ENCODE measurements at places on chromosomes 1 and 21. TPM values are rescaled to one million over a fixed set of nuclear protein-coding genes. Genes with fewer than 3 reads are reported as not detected.

DNA sequence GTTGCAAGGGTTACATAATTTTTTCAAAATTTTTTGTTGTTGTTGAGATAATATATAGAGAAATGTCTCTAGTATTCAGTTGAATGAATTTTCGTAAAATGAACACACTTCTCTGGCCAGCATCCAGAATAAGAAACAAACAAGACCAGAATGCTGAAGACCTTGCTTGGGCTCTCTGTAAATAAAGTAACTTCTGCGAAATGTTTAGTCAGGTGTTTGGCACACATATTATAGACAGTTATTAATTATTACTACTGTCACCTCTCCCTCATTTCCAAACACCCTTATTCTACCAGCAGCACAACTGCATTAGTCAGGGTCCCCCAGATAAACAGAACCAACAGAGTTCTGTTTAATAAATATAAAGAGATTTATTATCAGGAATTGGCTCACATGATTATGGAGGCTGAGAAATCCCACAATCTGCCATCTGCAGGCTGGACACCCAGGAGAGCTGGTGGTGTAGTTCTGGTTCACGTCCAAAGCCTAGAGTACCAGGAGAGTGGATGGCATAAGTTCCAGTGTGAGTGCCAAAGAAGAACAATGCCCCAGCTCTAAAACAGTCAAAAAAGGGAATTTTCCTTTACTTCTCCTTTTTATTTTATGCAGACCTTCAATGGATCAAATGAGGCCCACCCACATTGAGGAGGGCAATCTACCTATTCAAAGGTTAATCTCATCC lies 44.1 kb upstream of the KCND3 start:
- H3K27ac ChIP-seq = no peak overlapping the region
- no peaks in the 10 kb centered on the region for H3K27me3 ChIP-seq
- no peaks in the 10 kb centered on the region for H3K4me1 ChIP-seq
- no peak overlapping the region for H3K4me3 ChIP-seq
- DNase-seq = no peak

DNA sequence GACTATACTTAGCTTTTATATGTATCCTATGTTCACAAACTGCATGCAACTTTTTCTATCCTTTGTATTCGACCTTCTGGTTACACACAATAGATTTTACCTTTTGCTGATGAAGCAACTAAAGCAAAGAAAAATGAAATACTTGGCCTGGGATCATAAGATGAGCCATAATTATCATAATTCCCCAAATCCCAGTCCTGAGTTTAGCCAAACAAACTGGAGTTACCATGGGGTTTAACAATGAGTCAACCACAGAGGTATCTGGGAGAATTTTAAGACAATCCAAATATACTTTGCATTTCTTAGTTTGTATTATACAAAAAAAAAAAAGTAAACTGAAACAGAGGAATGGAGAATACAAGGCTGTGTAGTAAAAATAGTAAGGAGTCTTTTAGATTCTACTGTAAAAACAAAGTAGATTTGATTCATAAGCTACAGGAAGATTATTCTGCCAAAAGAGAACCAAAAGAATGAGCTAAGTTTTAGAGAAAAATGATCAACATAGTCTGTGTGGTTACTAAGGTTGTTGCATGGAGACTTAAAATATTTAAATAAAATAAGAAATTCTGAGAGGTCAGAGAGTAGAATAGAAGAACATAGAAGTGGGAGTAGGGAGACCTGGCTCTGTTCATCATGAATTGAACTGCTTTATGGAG lies 60.4 kb upstream of the GORAB start:
- no peaks in the 10 kb centered on the region for H3K27me3 ChIP-seq
- H3K4me3 ChIP-seq = no peak overlapping the region
- H3K36me3 ChIP-seq = no peaks in the 10 kb centered on the region
- DNase-seq = no peak

GRCh38 chr1:41364442-41365319 lies 3.4 kb downstream of the FOXO6 start:
- peaks cover 6% of the 10 kb centered on the region for H3K4me1 ChIP-seq
- H3K27ac ChIP-seq = no peak overlapping the region

DNA sequence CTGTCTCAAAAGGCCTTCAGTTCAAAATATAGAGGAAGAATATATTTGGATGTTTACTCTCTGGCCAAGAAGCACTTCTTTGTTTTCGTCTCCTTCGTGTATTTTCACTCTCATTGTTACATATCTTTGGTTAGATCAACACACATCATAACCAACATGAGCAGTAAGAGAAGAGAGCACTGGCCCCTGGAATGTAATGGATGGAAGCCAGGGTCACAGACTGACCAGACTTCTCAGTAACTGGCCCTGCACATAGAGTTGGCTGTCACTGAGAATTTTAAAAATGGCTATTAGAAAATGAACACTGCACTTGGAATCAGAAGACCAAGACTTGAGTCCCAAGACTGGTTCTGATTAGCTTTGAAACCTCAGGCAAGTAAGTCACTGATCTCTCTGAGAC lies 215.9 kb upstream of the RRP15 start:
- no peak overlapping the region for H3K4me3 ChIP-seq
- DNase-seq = no peak
- no peaks in the 10 kb centered on the region for H3K36me3 ChIP-seq
- H3K4me1 ChIP-seq = no peaks in the 10 kb centered on the region

GRCh38 chr1:23578311-23578996 lies 19.2 kb upstream of the ID3 start:
- DNase-seq = no peak
- no peaks in the 10 kb centered on the region for H3K36me3 ChIP-seq
- H3K27me3 ChIP-seq = no peaks in the 10 kb centered on the region
- H3K4me1 ChIP-seq = peaks cover 49% of the 10 kb centered on the region
- no peak overlapping the region for H3K4me3 ChIP-seq

DNA sequence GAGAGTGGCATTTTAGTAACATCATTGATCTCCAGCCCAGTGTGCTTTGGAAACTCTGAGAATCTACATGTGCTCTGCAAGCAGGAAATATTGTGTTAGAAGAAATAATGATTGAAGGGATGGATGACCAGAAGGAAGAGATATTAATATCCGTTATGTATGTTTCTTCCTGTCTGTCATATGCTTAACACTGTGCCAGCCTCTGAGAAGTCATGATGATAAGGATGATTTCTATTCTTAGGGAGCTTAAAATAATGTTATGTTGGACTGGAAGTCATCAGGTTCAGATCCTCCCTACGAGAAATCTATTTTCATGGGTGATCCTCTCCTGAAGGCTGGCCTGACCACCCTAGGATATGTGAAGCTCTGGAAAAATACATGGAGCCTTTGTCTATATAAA lies 192.4 kb upstream of the GORAB start:
- no peaks in the 10 kb centered on the region for H3K27me3 ChIP-seq
- H3K4me3 ChIP-seq = no peak overlapping the region
- H3K36me3 ChIP-seq = no peaks in the 10 kb centered on the region
- DNase-seq = no peak
- H3K27ac ChIP-seq = no peak overlapping the region

GRCh38 chr1:67339623-67340343 lies 32.1 kb downstream of the IL12RB2 start:
- DNase-seq = no peak
- H3K4me1 ChIP-seq = no peaks in the 10 kb centered on the region
- no peaks in the 10 kb centered on the region for H3K36me3 ChIP-seq
- H3K4me3 ChIP-seq = no peak overlapping the region
- no peak overlapping the region for H3K27ac ChIP-seq

DNA sequence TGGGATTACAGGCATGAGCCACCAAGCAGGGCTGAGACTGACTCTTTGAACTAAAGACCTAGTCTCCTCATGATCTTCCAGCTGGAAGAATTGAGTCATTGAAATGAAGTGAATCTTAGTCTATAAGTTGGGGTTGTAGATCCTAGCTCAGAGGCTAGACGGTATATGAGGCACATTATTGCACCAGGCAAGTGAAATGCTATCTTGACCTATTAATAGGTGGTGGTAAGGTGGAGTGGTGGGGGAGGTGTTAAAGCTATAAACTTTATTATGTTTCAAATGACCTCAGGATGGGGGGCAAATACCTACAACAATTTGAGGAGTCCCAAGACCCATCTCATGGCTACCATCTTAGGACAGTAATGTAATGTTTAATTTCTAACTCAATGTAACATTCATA lies 36.8 kb upstream of the SLC16A1 start:
- no peaks in the 10 kb centered on the region for H3K36me3 ChIP-seq
- no peak overlapping the region for H3K27ac ChIP-seq
- no peak overlapping the region for H3K4me3 ChIP-seq
- H3K4me1 ChIP-seq = no peaks in the 10 kb centered on the region
- H3K27me3 ChIP-seq = no peaks in the 10 kb centered on the region

- DNase-seq = no peak
- H3K27ac ChIP-seq = no peak overlapping the region
- H3K27me3 ChIP-seq = no peaks in the 10 kb centered on the region
- peaks cover 24% of the 10 kb centered on the region for H3K4me1 ChIP-seq
- no peaks in the 10 kb centered on the region for H3K36me3 ChIP-seq
- no peak overlapping the region for H3K4me3 ChIP-seq
Measured at GRCh38 chr1:116855773-116856201, 53.9 kb upstream of the PTGFRN start.

DNA sequence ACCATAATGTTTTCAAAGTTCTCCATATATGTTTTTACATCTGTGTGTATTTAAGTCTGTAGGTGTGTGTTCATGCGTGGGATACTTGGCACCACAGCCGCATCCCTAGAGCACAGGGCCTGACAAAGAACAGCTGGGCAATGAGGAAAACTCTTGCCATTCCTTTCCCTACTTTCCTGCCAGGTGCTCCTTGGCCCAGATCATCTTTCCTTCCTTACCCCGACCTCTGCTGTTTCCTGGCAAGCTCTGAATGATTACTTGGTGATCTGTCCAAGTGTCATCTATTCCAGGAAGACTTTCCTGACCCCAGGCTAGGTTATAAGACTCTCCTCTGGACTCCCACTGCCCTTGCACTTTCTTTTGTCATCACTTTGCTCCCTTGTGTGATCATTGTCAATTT lies 123.6 kb downstream of the ELAVL4 start:
- no peaks in the 10 kb centered on the region for H3K36me3 ChIP-seq
- H3K27me3 ChIP-seq = no peaks in the 10 kb centered on the region
- H3K4me1 ChIP-seq = peaks cover 10% of the 10 kb centered on the region
- H3K27ac ChIP-seq = no peak overlapping the region

- H3K27ac ChIP-seq = no peak overlapping the region
- H3K27me3 ChIP-seq = no peaks in the 10 kb centered on the region
- no peaks in the 10 kb centered on the region for H3K4me1 ChIP-seq
- H3K36me3 ChIP-seq = no peaks in the 10 kb centered on the region
- H3K4me3 ChIP-seq = no peak overlapping the region
- no peak for DNase-seq
Measured at GRCh38 chr1:202272103-202272845, 69.5 kb downstream of the UBE2T start.

- no peak overlapping the region for H3K27ac ChIP-seq
- no peak for DNase-seq
- peak overlapping the region; percentile 70 for H3K4me3 ChIP-seq
- no peaks in the 10 kb centered on the region for H3K27me3 ChIP-seq
Measured at GRCh38 chr1:200740571-200741208, 2.0 kb downstream of the CAMSAP2 start.

GRCh38 chr1:225460737-225461532 lies 33.1 kb upstream of the LBR start:
- DNase-seq = no peak
- no peaks in the 10 kb centered on the region for H3K27me3 ChIP-seq
- H3K36me3 ChIP-seq = no peaks in the 10 kb centered on the region
- H3K4me3 ChIP-seq = no peak overlapping the region
- H3K27ac ChIP-seq = no peak overlapping the region

- H3K4me3 ChIP-seq = no peak overlapping the region
- no peak for DNase-seq
- H3K27me3 ChIP-seq = no peaks in the 10 kb centered on the region
- H3K4me1 ChIP-seq = peaks cover 10% of the 10 kb centered on the region
Measured at GRCh38 chr21:17793246-17794123, 25.7 kb downstream of the C21orf91 start.

- H3K27ac ChIP-seq = no peak overlapping the region
- H3K27me3 ChIP-seq = no peaks in the 10 kb centered on the region
- no peaks in the 10 kb centered on the region for H3K36me3 ChIP-seq
- H3K4me1 ChIP-seq = no peaks in the 10 kb centered on the region
Measured at GRCh38 chr1:166944186-166944967, 31.0 kb downstream of the ILDR2 start.

GRCh38 chr1:59025898-59026426 lies 242.1 kb upstream of the JUN start:
- no peak overlapping the region for H3K4me3 ChIP-seq
- no peaks in the 10 kb centered on the region for H3K27me3 ChIP-seq
- peaks cover 13% of the 10 kb centered on the region for H3K4me1 ChIP-seq
- DNase-seq = no peak
- no peak overlapping the region for H3K27ac ChIP-seq

GRCh38 chr1:1003618-1004419 lies 3.9 kb upstream of the HES4 start:
- peak overlapping the region; percentile 90 for H3K27ac ChIP-seq
- no peak overlapping the region for H3K4me3 ChIP-seq
- no peak for DNase-seq
- no peaks in the 10 kb centered on the region for H3K36me3 ChIP-seq
- peaks cover 47% of the 10 kb centered on the region for H3K4me1 ChIP-seq

DNA sequence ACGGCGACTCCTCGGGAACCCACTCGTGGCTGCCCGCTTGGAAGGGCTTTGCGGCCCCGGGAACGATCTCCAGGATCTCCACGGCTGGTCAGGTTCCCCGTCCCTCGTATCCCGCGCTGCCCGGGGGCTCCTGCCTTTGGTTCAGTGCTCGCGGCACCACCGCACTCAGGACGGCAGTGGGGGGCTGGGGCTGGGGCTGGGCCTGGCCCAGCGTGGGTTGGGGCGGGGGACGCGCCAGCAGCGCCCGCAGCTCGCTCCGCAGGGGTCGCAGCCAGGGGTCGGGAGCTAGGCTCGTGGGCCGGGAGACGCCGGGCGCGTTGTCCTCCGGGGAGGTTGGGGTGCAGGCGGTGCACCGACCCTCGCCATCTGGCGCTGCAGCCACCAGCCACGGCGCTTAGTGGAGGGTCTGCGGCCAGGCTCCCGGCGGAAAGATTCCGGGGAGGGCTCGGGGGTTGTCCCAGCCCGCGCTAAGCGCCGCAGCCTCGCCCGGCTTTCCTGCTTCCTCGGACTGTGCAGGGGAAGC lies 8.9 kb downstream of the SIM2 start:
- H3K27me3 ChIP-seq = no peaks in the 10 kb centered on the region
- no peak overlapping the region for H3K27ac ChIP-seq
- no peak overlapping the region for H3K4me3 ChIP-seq
- DNase-seq = no peak
- H3K4me1 ChIP-seq = no peaks in the 10 kb centered on the region

DNA sequence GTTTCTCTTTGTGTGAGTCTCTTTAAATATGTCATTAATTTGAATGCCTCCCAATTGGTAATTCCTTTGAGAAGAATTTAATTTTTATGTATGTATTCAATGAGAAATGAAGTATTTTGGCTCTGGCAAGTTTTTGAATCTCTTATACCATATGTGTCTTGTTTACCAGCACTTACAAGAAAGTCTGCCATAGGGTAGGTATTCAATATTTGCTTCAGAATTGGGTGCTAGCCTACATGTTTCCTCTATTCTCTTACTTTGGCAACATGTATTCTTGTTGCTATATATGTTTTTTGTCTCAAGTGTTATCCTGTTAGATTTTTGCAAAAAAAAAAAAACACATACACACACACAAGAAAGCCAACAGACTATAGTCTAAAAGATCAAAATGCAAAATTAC lies 350.5 kb upstream of the PRMT6 start:
- DNase-seq = no peak
- no peaks in the 10 kb centered on the region for H3K4me1 ChIP-seq
- no peak overlapping the region for H3K27ac ChIP-seq
- no peaks in the 10 kb centered on the region for H3K27me3 ChIP-seq
- H3K4me3 ChIP-seq = no peak overlapping the region

Gene MMP23B
- total RNA-seq = 6.0 TPM

Gene FMO1
- not detected for total RNA-seq

Gene GPR3
- 1.2 TPM for total RNA-seq

Gene PHF13
- total RNA-seq = 20.0 TPM

Gene TFF1
- total RNA-seq = 9.8 TPM

Gene TMEM81
- 4.3 TPM for total RNA-seq

Gene CATSPERE
- 0.14 TPM for total RNA-seq

Gene MARK1
- 0.14 TPM for total RNA-seq

Gene FCRL5
- not detected for total RNA-seq

Gene CLCC1
- total RNA-seq = 23.1 TPM

Data from Caco-2 (cell line).